Hepatocyte (in vitro differentiated cells): ENCODE measurements at places on chromosomes 12 and 14. TPM values are rescaled to one million over a fixed set of nuclear protein-coding genes. Genes with fewer than 3 reads are reported as not detected.

DNA sequence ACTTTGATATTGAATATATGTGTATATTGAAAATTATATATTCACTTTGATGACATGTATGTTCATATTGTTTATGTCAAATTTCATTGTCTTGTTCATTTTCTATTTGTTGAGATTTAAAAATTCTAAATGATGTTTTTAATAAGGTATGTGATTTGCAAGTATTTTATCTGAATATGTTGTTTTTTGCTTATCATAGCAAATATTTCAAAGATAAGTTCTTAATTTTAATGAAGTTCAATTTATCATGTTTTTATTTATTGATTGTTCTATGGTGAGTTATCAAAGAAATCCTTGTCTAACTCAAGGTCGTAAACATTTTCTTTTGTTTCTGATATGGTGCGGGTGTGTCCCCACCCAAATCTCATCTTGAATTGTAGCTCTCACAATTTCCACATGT is 45.2 kb downstream of the OR9K2 start:
- no peak for DNase-seq
- no peaks in the 10 kb centered on the region for H3K36me3 ChIP-seq
- no peaks in the 10 kb centered on the region for H3K4me1 ChIP-seq
- H3K27me3 ChIP-seq = no peaks in the 10 kb centered on the region

DNA sequence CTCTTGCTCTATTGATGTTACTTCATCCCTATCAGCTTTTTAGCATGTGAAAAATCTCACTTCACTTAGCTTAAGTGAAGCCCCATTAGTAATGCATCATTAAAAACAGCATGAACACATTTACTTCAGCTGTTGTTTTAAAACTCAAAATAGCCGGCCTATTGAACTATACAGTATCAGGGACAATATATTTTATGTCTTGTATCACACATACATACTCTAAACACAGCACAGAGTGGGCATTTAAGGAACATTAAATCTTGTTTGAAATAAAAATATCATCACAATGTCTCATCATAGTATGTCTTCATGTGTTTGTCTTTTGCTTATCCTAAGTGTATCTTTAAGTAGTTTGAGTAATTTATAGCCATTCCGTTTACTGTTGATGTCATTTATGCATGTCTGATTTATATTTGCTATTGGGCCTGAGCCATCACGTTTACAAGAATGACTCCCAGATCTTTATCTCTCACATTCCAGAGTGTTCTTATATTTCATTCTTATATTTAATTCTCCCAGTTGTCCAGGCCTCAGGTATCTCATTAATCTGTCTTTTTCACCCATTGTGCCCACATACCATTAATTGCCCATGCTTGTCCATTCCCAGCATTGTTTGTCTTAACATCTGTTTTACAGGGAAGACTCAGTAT is 57.5 kb downstream of the ARHGAP5 start:
- no peak overlapping the region for H3K27ac ChIP-seq
- DNase-seq = no peak
- H3K4me1 ChIP-seq = no peaks in the 10 kb centered on the region
- H3K27me3 ChIP-seq = no peaks in the 10 kb centered on the region

The NOS1 gene
- 0.04 TPM in 1 of 2 replicates, not detected in the other for total RNA-seq

The PDZRN4 gene
- 1.8 and 2.3 TPM in 2 replicates for total RNA-seq

GRCh38 chr12:32312049-32312670 is 87.2 kb upstream of the FGD4 start:
- H3K36me3 ChIP-seq = no peaks in the 10 kb centered on the region
- no peaks in the 10 kb centered on the region for H3K27me3 ChIP-seq
- H3K27ac ChIP-seq = peak overlapping the region; percentile 11
- no peak overlapping the region for H3K4me3 ChIP-seq

- no peak for DNase-seq
- peaks cover 15% of the 10 kb centered on the region for H3K4me1 ChIP-seq
- H3K36me3 ChIP-seq = no peaks in the 10 kb centered on the region
- H3K4me3 ChIP-seq = no peak overlapping the region
These were observed 63.7 kb downstream of the R3HDM2 start for GRCh38 chr12:57367121-57367520.

The ERBB3 gene
- total RNA-seq = 104 and 128 TPM in 2 replicates

DNA sequence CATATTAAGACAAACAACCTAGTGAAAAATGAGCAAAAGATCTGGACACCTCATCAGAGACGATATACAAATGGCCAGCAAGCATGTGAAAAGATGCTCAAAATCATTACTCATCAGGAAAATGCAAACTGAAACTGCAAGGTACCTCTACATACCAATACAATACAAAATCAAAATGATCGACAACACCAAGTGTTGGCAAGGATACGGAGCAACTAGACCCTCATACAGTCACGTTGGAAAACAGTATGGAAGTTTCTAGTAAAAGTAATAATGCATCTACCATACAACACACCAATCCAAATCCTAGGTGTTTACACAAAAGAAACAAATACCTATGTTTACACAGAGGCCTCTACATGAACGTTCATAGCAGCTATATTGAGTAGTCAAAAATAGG is 99.9 kb downstream of the IPO8 start:
- DNase-seq = no peak
- H3K27ac ChIP-seq = no peak overlapping the region
- H3K27me3 ChIP-seq = no peaks in the 10 kb centered on the region
- no peak overlapping the region for H3K4me3 ChIP-seq
- no peaks in the 10 kb centered on the region for H3K36me3 ChIP-seq

DNA sequence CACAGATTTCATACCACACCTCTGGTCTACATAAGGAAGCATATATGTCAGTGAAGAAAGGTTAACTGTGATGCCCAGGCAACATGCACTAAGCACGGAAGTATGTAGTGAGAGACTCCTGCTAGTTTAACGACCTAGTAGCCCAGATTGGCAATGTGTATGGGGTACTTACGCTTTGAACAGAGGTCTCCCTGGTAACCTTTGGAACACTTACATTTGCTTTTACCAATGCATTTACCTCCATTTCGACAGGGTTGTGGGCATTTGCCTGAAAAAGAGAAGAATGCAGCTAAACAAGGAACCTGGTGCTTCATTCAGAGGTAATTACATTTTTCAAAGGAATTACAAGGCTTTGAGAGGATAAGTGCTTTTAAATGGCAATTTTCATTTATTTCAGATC is 65.2 kb downstream of the WIF1 start:
- H3K4me1 ChIP-seq = no peaks in the 10 kb centered on the region
- H3K27ac ChIP-seq = no peak overlapping the region
- H3K36me3 ChIP-seq = no peaks in the 10 kb centered on the region
- no peaks in the 10 kb centered on the region for H3K27me3 ChIP-seq
